Cardiac muscle cell (in vitro differentiated cells and primary cell): ENCODE measurements at places on chromosomes 5 and 9. TPM values are rescaled to one million over a fixed set of nuclear protein-coding genes. Genes with fewer than 3 reads are reported as not detected.

The ANKRD31 gene
- polyA plus RNA-seq = 0.15 TPM in 2 replicates

- H3K4me3 ChIP-seq = no peak overlapping the region
- no peak for DNase-seq
- no peak overlapping the region for H3K27ac ChIP-seq
- peaks cover 95% of the 10 kb centered on the region for H3K36me3 ChIP-seq
- no peaks in the 10 kb centered on the region for H3K27me3 ChIP-seq
Measured at GRCh38 chr9:131487001-131487400, 15.7 kb upstream of the POMT1 start.

The PCDHGA4 gene
- polyA plus RNA-seq = 0.20 and 0.32 TPM in 2 replicates

- H3K27me3 ChIP-seq = no peaks in the 10 kb centered on the region
- no peak overlapping the region for H3K27ac ChIP-seq
- DNase-seq = no peak
- H3K36me3 ChIP-seq = no peaks in the 10 kb centered on the region
Measured at GRCh38 chr9:87464110-87464991, 33.3 kb upstream of the DAPK1 start.

- H3K36me3 ChIP-seq = no peaks in the 10 kb centered on the region
- no peaks in the 10 kb centered on the region for H3K27me3 ChIP-seq
- H3K4me3 ChIP-seq = no peak overlapping the region
- H3K27ac ChIP-seq = no peak overlapping the region
- peaks cover 17% of the 10 kb centered on the region for H3K4me1 ChIP-seq
- DNase-seq = no peak
Measured at GRCh38 chr5:58999804-59000203, 416.9 kb downstream of the RAB3C start.

GRCh38 chr9:20621471-20622329, 599 bp downstream of the MLLT3 start:
- DNase-seq = peak; percentile 73
- no peaks in the 10 kb centered on the region for H3K36me3 ChIP-seq
- H3K27me3 ChIP-seq = peaks cover 2% of the 10 kb centered on the region
- peak overlapping the region; percentile 76 for H3K27ac ChIP-seq
- H3K4me1 ChIP-seq = peaks cover 14% of the 10 kb centered on the region
- peak overlapping the region; percentile 81 for H3K4me3 ChIP-seq

DNA sequence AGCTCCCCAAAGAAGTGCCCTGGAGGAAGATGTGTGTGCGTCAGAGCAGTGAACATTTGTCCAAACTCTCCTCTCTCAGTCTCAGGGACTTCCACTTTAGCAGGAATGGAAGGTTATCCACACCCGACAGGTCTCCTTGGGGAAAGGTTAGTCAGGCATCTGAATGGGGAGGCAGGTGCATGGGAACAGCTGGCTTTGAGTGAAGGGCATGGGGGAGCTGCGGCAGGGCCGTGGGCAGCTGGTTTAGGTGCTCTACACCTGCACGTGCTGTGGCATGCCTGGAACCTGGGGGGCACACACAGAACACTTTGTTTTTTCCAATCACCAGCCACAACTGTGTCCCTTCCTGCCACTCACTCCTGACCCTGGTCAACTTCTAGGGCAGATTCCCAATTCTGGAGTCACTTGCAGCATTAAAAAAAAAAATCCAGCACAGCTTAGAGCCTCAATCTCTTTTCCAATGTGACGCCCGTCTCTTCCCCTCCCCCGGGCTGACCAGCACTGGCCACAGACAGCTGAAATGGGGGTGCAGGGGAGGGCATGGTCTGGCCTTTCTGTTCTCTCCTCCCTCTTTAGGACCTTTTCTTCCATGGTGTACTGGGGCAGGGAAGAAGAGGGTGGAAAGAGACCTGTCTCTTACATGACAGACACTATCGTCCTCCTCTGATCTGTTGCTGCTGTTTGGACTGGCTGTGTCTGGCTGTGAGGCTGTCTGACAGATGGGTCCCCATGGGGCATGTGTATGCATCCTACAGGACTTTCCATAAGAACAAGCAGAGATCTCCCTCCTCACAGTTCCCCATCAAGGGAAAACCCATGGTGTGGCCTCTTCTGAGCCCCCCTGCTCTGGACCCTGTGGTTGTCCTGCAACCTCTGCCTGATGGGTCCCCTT, 9.5 kb upstream of the IL3 start:
- no peak overlapping the region for H3K27ac ChIP-seq
- H3K4me1 ChIP-seq = no peaks in the 10 kb centered on the region
- H3K36me3 ChIP-seq = no peaks in the 10 kb centered on the region

DNA sequence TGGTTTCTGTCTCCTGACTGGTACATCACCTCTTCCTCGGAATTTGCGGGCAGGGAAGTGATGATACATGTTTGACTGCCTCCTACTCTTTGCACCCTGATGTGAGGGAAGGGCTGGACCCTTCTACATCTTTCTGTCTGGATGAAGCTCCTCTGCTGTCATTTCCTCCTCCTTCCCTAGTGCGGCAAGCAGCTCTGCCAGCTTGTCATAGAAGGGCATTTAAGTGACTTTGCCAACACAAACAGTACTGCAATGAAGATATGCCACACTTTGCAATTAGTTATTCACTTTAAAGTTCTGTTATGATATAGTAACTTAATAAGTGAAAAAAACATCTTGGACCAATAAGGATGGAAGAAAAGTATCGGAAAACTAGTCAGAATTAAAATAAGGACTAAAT, 48.5 kb upstream of the ABL1 start:
- no peak for DNase-seq
- no peaks in the 10 kb centered on the region for H3K36me3 ChIP-seq
- no peak overlapping the region for H3K4me3 ChIP-seq
- H3K27me3 ChIP-seq = no peaks in the 10 kb centered on the region
- H3K27ac ChIP-seq = no peak overlapping the region

- H3K36me3 ChIP-seq = no peaks in the 10 kb centered on the region
- DNase-seq = no peak
- H3K27me3 ChIP-seq = no peaks in the 10 kb centered on the region
- no peak overlapping the region for H3K4me3 ChIP-seq
- peaks cover 23% of the 10 kb centered on the region for H3K4me1 ChIP-seq
- no peak overlapping the region for H3K27ac ChIP-seq
Measured at GRCh38 chr5:169798438-169798837, 161.4 kb downstream of the DOCK2 start.

GRCh38 chr5:151896031-151896691, 28.5 kb downstream of the GLRA1 start:
- no peaks in the 10 kb centered on the region for H3K4me1 ChIP-seq
- no peak overlapping the region for H3K27ac ChIP-seq
- H3K27me3 ChIP-seq = no peaks in the 10 kb centered on the region
- peak; percentile 84 for DNase-seq
- no peaks in the 10 kb centered on the region for H3K36me3 ChIP-seq

DNA sequence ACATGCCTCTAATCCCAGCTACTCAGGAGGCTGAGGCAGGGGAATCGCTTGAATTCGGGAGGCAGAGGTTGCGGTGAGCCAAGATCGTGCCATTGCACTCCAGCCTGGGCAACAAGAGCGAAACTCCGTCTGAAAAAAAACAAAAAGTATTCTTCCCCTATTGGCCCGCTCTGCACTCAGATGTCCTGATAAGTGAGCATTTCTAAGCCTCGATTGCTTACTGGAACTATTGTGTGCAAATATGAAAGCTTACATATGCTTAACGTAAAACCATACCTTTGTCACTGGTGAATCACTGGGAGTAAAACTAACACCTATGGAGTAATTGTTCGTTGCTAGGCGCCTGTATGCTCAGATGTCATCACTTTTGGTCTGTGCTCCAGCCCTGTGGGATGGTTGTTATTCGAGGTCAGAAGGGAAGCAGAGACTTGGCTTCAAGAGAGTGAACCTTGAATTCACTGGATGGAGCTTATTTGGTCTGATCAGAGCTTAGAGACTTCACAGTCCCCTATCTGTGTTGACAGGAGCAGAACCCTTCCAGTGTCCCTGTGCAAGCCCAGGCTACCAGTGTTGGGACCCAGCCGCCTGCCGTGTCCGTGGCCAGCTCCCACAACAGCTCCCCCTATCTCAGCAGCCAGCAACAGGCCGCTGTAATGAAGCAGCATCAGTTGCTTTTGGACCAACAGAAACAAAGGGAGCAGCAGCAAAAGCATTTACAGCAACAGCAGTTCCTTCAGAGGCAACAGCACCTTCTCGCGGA, 25.3 kb upstream of the LTC4S start:
- DNase-seq = peak; percentile 21
- no peak overlapping the region for H3K4me3 ChIP-seq
- H3K36me3 ChIP-seq = peaks cover 54% of the 10 kb centered on the region
- H3K4me1 ChIP-seq = peaks cover 6% of the 10 kb centered on the region
- H3K27ac ChIP-seq = peak overlapping the region; percentile 27

GRCh38 chr5:151100681-151101080, 19.8 kb upstream of the TNIP1 start:
- H3K4me1 ChIP-seq = peaks cover 31% of the 10 kb centered on the region
- no peak for DNase-seq
- peak overlapping the region; percentile 73 for H3K27ac ChIP-seq

- H3K27ac ChIP-seq = peak overlapping the region; percentile 51
- no peaks in the 10 kb centered on the region for H3K27me3 ChIP-seq
- H3K4me1 ChIP-seq = peaks cover 4% of the 10 kb centered on the region
- no peaks in the 10 kb centered on the region for H3K36me3 ChIP-seq
- no peak overlapping the region for H3K4me3 ChIP-seq
- no peak for DNase-seq
Measured at GRCh38 chr9:94745806-94746540, 19.5 kb downstream of the AOPEP start.

The ECPAS gene
- polyA plus RNA-seq = 29.4 and 30.6 TPM in 2 replicates

DNA sequence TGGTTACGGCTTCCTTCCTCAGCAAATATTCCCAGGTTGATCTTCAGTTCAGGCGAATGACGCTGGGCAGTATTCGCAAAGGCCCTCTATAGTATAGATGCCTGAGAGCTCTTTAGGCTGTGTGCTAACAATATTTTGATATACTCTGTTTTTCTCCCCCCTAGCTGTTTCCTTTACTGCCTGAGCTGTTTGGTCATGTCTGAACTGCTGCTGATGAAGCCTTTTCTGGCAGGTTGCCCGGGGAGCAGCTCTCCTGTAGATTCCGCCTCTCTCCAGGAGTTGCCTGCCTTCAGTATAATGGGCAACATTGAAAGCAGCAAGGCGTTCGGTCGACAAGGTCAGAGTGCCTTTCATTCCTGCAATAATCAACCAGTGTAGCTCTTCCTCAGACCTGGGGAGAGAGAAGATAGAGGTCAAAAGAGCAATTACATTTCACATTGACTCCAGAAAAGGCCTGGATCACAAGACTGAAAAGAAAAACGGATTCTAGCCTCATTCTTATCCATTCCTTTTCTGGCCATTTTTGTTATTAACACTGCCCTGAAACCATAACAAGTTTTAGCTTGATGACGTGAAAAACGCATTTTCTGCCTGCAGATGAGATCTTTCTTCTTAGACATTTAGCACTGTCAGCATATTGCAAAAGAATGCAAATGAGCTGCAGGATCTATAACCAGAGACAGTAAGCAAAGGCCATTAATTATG, 60.1 kb upstream of the ZNF608 start:
- peak overlapping the region; percentile 85 for H3K27ac ChIP-seq
- H3K36me3 ChIP-seq = no peaks in the 10 kb centered on the region
- H3K4me1 ChIP-seq = peaks cover 14% of the 10 kb centered on the region
- H3K4me3 ChIP-seq = no peak overlapping the region
- peak; percentile 94 for DNase-seq
- H3K27me3 ChIP-seq = no peaks in the 10 kb centered on the region

The CSNK1A1 gene
- polyA plus RNA-seq = 161 and 195 TPM in 2 replicates

DNA sequence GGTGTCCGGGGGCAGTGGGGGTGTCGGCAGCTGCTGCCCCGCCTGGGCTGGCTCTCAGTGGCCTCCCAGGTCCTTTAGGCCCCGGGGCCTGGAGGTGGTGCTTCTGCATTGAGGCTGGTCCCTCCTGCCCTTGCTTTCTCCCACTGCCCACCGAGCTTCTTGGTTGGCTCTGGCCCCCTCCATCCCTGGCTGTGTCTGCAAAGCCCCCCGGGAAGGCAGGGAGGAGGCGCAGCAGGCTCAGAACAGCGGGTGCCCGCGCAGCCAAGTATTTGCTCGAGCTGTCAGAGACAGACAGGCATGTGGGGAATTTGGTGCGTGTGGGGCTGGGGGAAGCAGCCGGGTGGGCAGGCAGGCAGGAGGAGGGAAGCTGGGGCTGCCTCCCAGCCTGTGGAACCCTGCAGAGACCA, 11.5 kb downstream of the CXXC5 start:
- no peak overlapping the region for H3K4me3 ChIP-seq
- H3K4me1 ChIP-seq = peaks cover 52% of the 10 kb centered on the region
- DNase-seq = no peak
- H3K27me3 ChIP-seq = no peaks in the 10 kb centered on the region
- H3K27ac ChIP-seq = peak overlapping the region; percentile 99
- H3K36me3 ChIP-seq = no peaks in the 10 kb centered on the region

DNA sequence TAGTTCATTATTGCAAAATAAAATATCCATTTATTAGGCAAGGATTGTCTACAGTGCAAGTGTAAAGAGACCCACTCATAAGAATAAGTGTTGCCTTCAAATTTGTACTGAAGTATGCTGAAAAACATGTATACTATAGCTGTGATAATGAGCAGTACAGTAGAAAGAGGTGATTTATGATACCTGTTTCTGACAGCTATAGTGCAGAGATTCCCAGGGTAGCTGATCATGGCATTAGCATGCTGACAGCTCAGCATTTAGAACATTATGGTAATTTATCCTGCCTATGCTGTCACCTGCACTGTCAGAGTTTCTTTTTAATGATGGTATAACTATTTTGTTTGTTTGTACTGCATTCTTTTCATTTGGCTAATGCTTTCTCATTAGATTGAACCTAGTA, 177.6 kb upstream of the TLX3 start:
- peaks cover 2% of the 10 kb centered on the region for H3K4me1 ChIP-seq
- no peak overlapping the region for H3K4me3 ChIP-seq
- H3K27me3 ChIP-seq = no peaks in the 10 kb centered on the region

DNA sequence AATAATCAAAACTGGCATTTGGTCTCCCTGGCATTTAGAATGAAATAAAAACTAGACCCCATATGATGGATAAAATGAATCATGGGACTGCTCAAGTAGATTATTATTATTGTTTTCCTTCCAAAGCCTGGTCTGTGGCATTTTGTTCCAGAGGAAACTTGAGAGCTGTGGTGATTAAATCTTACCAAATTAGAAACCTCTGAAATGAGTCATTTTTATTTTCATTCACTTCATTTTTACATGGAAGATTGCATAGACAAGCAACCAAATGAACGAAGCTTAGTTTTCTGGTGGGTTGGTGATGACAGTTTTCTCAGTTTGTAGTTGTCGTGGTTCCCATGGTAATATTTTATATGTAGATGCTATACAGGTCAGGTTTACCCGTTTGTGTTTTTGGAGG, 23.4 kb downstream of the PAM start:
- H3K27me3 ChIP-seq = no peaks in the 10 kb centered on the region
- H3K4me1 ChIP-seq = peaks cover 7% of the 10 kb centered on the region
- H3K27ac ChIP-seq = no peak overlapping the region
- H3K4me3 ChIP-seq = no peak overlapping the region
- no peaks in the 10 kb centered on the region for H3K36me3 ChIP-seq

The ZDHHC21 gene
- 3.9 and 6.5 TPM in 2 replicates for polyA plus RNA-seq

GRCh38 chr5:129853588-129853987, 50.7 kb upstream of the CHSY3 start:
- H3K36me3 ChIP-seq = no peaks in the 10 kb centered on the region
- peak; percentile 16 for DNase-seq
- H3K4me1 ChIP-seq = peaks cover 6% of the 10 kb centered on the region
- H3K4me3 ChIP-seq = no peak overlapping the region
- no peak overlapping the region for H3K27ac ChIP-seq

The EPB41L4A gene
- 14.4 and 15.6 TPM in 2 replicates for polyA plus RNA-seq
